ENCODE measurements at places on chromosomes 7 and 10.

DNA sequence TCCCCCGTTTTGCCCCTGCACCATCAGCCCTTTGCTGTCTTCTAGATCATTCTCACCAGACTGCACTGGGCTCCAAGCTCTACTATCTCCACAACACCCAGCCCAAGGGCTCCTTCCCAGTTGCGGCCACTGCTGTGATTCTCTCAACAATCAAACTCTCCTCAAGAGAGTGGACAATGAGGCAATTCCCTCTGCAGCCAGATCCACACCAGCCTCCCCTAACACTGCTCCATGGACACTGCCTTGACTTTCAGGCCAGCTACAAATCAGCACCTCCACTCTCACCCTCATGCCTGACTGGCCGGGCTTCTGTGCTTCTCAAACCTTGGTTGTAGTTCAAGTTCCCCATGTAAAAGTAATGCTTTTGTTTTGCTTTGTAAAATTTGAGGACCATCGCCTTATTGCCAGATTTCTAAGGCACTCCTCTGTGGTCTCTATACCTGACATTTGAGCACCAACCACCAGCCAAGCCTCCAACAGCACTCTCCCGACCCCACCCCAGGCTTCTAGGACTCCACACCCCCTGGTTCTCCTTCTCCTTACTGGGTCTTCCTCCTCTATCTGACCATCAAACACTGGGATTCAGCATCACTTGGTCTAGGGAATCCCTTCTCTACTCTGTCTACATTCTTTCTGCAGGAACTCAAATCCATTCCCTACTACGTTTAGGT is 45.4 kb downstream of the PPIF start:
- no peak for DNase-seq

DNA sequence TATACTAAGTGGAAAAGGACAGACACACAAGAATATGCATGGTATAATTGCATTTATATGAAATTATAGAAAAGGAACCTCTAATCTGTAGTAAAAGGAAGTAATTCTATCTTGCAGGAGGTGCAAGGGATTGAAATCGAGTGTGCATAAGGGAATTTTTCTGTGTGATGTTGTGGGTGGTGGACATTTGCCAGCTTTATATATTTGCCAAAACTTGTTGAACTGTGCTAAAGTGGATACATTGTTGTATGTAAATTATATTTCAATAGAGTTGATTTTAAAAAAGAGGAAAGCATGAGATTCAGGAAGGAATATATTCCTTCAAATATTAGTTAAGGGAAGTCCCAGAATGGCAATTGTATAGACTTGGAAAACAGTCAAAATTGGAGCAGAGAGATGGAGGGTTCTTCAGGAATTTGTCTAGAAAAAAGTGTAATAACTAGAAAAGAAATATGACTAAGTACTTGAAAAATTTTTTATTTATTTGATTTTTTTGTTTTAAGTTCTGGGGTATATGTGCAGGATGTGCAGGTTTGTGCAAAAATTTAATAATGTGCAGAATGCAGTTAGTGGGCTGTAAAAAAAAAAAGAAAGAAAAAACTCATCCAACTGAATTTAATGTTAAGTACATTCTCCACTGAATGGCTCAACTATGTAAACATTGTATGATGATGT is 96.1 kb downstream of the ARL4A start:
- DNase-seq = no peak

GRCh38 chr7:135168001-135168400 is 2.5 kb downstream of the CYREN start:
- DNase-seq = no peak

GRCh38 chr7:150948791-150949251 is 29.3 kb downstream of the KCNH2 start:
- no peak for DNase-seq

GRCh38 chr7:24821045-24821753 is 63.9 kb upstream of the GSDME start:
- DNase-seq = no peak

DNA sequence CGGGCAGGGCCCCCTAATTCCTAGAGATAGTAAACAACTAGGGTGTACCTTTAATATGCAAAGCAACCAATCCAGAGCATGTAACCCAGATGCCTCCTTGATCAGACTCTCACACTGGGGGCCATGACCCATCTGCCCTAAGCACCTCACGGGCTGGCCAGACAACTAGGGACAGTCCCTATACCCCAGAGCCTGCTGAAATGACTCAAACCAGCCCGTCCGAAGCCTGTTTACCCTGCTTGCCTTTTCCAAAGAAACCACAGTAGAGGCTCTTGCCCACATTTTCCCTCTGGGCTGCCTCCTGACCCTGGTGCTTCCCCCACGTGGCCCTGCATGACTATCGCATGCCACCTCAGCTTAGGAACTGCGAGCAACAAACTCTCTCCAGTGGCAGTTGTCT is 46.2 kb downstream of the RGS10 start:
- no peak for DNase-seq

DNA sequence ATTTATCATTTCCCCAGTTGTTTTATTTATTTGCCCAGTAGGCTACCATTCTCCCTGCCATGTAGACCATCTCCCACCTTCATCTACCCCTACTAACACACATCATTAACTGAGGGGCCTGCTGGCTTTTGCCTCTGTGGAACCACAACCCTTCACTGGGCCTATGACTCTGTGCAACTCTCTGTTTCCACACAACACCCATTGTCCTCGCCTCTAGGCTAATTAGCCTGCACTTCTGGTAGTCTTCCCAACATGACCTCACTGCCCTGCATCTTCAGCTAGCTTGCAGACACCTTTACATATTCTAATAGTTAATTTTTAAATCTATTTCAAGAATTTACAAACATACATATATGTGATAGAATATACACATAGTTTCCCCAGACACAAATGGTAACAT is 7.5 kb downstream of the ANKIB1 start:
- DNase-seq = no peak

- DNase-seq = no peak
Observed at GRCh38 chr10:100913470-100913865, 705 bp downstream of the SLF2 start.

DNA sequence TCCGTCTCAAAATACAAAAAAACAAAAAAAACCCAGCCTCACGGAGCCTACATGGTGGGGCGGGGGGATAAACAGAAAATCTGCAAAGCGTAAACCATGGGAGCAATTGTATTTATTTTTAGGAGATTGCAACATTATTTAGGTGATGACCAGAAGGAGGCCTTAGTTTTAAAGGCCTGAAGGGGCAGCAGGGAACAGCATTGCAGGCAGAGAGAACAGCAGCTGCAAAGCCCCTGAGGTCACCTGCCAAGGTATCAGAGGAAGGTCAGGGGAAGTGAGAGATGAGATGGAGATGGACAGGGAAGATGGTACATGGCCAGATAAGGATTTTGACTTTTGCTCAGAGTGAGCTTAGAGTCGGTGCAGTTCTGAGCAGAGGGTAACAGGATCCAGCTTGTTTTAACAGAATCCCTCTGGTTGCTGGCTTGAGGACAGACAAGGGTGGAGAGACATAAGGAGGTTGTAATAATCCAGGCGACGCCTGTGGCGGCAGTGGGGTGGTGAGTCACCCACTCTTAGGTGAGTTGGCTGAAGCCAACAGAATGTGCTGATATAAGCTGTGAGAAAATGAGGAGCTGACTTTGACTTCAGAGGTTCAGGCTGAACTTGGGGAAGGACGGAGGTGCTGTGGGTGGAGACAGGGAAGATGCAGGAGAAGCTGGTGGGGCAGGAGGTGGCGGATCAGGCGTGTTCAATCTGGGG is 82.3 kb upstream of the GTF2I start:
- no peak for DNase-seq

- no peak for DNase-seq
Observed at GRCh38 chr7:82397879-82398524, 45.6 kb downstream of the CACNA2D1 start.

- no peak for DNase-seq
Observed at GRCh38 chr7:92010215-92010614, 69.6 kb downstream of the AKAP9 start.

DNA sequence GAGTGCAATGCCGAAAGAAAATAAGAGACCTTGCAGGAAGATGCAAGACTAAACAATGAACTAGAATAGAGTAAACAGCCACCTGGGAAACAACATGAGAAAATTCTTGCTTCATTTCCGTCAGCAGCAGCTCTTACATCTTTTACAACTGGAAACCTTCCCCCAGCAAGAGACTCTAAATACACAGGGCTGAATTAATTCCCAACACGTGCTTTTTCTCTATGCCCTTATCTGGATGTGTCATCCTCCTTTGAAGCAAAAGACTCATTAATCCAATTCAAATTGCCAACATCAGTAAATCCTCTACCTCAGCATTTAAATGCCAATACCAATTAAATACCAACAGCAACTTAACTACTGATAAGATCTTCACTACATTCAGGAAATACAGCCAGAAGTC is 99.0 kb upstream of the PDE1C start:
- no peak for DNase-seq
